NCI-H1105 treated with DMSO at 0.1 percent for 48 hours (cell line): ENCODE measurements at places on chromosomes 7 and 10.

DNA sequence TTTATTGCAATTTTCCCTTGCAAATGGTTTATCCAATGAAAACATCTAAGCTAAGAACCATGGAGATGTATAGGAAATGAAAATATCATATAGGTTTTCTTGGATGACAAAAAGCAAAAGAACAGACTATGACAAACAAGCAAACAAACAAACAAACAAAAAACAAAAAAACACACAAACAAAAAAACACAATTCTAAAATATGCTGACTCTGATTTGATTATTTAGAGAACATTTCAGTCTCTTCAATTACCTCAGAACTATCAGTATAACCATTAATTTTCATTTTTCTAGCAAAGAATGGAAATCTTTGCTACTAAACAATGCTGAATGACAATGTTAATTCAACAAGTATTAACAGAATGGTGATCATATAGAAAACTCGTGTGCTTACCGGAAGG, 369.5 kb upstream of the LRRN3 start:
- no peak for DNase-seq

DNA sequence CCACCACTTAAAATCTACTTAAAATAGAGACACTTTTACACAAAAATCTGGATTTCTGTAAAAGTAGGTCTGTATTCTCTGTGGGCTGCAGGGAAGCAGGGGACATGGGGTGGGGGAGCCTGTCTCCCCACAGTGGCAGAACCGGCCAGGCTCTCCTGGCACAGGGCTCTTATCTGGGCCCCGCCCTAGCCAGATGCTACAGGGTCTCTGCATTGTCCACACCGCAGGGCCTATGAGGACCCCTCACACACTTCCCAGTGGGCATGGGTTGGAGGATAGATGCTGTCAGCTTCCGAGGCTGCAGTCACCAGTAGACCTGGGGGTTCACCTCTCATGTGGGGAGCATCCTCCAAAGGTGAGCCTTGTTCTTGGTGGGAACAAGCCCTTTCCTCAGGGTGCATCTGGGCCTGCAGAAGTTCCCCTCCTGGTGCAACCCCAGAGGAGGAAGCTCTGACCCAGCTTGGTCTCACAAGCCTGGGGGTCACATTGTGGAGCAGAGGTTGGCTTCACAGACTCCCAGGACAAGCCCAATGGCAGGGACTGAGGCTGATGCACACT, 15.4 kb upstream of the MYL7 start:
- no peak for DNase-seq

DNA sequence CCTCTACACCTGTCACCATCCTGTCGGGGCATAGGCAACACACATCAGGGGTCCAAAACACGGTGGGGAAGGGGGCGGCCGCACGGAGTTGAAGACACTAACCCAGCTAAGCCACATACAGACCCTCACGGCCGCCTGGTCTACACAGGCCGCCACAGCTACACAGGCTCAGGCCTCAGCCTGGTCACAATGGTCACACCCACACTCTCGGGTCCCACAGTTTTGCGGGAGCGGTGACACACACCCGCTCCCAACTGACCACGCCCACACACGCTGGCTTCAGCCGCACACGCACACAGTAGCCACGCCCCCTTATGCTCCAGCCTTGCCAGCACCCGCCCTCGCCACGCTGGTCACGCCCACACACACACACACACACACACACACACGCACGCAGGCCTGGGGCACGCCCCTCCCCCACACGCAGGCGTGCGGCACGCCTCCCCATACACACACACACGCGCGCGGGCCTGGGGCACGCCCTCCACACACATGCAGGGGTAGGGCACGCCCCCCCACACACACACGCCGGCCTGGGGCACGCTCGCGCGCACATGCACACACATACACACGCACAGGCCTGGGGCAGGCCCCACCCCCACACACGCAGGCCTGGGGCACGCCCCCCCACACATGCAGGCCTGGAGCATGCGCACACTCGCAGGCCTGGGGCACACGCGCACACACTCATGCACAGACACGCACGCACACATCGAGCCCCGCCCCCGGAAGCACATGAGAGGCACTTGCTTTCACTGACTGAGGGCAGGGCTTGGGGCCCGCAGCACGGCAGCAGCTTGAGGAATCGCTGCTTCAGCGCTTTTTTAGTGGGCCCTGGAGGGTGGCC, 12.3 kb upstream of the OGA start:
- peak; percentile 71 for DNase-seq

DNA sequence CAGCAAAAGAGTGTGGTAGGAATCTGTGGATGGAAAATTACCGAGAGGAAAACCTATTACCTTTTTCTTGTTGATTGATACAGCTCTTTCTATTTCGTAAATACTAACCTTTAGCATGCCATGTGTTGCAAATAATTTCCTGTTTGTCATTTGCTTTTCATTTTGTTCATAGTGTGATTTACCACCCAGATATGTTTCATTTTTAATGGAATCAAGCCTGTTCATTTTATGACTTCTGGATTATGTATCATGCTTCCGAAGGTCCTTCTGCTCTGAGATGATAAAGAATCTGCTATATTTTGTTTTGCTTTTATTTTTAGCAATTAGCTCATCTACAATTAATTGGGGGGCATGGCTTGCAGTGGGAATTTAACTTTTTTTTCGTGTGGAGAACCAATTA, 46.5 kb downstream of the INPP5F start:
- DNase-seq = no peak
